ENCODE measurements at places on chromosomes 5 and 9. TPM values are rescaled to one million over a fixed set of nuclear protein-coding genes. Genes with fewer than 3 reads are reported as not detected.
A peak's percentile ranks its signal among the peaks of the same experiment; 100 is the strongest.

Gene TBC1D9B
- total RNA-seq = 220 TPM

Gene ADAMTSL1
- total RNA-seq = 12.3 TPM

DNA sequence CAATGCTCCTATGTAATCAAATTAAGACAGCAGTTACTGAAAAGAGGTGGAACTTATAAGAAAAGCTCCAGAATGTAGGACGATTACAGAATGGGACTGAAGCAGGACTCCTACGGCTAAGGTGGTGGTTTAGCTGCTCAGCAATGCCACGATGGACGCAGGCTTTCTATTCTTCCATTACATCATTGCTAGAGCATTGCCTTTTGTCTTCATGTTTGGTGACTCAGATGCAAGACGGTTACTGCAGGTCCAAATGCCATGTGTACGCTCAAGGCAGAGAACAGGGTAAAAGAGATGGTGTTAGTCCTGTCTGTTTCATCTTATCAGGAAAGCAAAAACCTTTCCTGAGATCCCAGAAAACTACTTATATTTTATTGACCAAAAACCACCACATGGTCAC, 255.1 kb downstream of the ZSWIM6 start:
- no peaks in the 10 kb centered on the region for H3K36me3 ChIP-seq
- no peak overlapping the region for H3K4me3 ChIP-seq
- H3K4me1 ChIP-seq = no peaks in the 10 kb centered on the region
- no peak overlapping the region for H3K27ac ChIP-seq

GRCh38 chr9:97502984-97503861, 1.8 kb downstream of the TMOD1 start:
- H3K27ac ChIP-seq = peak overlapping the region; percentile 91
- H3K4me1 ChIP-seq = peaks cover 33% of the 10 kb centered on the region
- no peaks in the 10 kb centered on the region for H3K27me3 ChIP-seq
- DNase-seq = no peak
- peak overlapping the region; percentile 99 for H3K4me3 ChIP-seq

- no peak overlapping the region for H3K27ac ChIP-seq
- peak overlapping the region; percentile 51 for H3K4me3 ChIP-seq
- H3K27me3 ChIP-seq = no peaks in the 10 kb centered on the region
- H3K4me1 ChIP-seq = no peaks in the 10 kb centered on the region
- H3K36me3 ChIP-seq = peaks cover 2% of the 10 kb centered on the region
- peak; percentile 85 for DNase-seq
Measured at GRCh38 chr9:92097997-92098482, 17.2 kb downstream of the SPTLC1 start.

DNA sequence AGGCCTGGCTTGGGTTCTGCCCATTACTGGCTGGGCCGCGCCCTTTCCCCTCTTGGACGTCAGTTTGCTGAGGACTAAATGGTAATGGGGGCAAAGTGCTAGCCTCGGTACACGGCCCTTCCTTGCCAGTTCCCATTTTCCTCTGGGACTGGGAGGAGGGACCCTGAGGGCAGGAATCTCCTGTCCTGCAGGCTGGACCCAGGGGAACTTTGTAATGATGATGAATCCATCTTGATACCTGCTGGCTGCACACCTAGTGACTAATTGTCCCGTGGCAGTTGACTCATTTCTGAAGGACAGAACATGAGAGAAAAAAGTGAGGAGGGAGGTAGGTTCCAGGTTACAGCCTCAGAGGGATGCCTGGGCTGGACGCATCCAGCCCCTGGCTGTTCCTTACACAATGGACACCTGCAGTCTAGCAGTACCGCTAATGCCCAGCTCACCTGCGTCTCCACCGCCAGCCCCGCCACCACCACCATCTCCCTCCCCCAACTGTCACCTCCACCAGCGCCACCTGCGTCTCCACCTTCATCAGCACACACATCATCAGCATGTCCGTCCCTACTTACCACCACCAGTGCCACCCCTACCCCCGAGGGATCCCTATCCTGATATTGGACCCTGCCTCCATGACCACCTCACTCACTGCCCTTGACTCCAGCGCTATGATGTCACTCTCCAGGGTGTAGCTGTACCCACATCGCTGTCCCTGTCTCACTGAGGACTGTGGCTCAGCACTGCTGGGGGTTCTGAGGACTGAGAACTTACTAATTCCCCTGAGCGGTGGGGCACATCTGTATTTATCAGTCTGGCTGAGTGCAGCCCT, 4.3 kb downstream of the CDHR2 start:
- no peak overlapping the region for H3K27ac ChIP-seq
- no peak for DNase-seq
- H3K36me3 ChIP-seq = no peaks in the 10 kb centered on the region
- no peaks in the 10 kb centered on the region for H3K27me3 ChIP-seq

DNA sequence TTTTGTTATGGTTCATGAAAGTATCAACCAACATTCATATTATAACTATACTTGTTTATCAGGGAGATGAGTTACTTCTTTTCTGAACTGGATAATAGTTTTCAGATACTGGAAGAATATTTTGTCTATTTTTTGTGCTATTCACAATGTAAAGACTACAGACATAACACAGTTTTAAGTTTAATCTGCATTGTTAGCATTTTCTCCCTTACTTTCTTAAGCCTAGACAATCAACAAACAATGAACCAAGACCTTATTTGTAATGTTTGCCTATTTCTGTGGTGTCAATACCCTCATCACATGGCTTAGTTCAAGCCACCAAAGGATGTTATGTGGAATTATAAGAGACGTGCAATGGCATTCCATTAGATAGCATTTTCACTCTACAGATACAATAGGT, 119.5 kb downstream of the CAVIN4 start:
- H3K36me3 ChIP-seq = no peaks in the 10 kb centered on the region
- H3K4me3 ChIP-seq = no peak overlapping the region
- no peak for DNase-seq
- H3K4me1 ChIP-seq = no peaks in the 10 kb centered on the region
- no peak overlapping the region for H3K27ac ChIP-seq

GRCh38 chr5:36447776-36448175, 146.1 kb upstream of the RANBP3L start:
- no peak overlapping the region for H3K4me3 ChIP-seq
- no peak for DNase-seq
- H3K27me3 ChIP-seq = no peaks in the 10 kb centered on the region
- H3K27ac ChIP-seq = no peak overlapping the region
- H3K4me1 ChIP-seq = no peaks in the 10 kb centered on the region

- H3K4me1 ChIP-seq = peaks cover 31% of the 10 kb centered on the region
- no peak for DNase-seq
- H3K4me3 ChIP-seq = peak overlapping the region; percentile 84
- H3K27ac ChIP-seq = peak overlapping the region; percentile 96
- H3K27me3 ChIP-seq = no peaks in the 10 kb centered on the region
Measured at GRCh38 chr9:124869986-124870560, 8.1 kb downstream of the ARPC5L start.

DNA sequence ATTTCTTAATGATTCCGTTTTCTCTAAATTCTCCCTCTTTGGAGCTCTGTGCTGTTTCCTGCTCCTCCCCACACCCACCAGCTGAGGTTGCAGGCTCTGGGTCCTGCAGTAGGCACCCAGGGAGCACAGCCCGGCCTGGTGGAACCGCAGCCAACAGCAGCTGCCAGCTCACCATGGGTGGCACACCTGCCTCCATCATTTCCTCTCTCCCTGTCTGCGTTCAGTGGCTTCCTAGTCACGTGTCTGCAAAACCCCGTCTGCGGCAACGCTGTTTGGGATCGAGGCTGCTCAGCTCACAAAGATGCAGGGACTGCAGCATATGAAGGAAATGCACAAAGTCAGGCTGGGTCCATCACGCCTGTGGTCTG, 367.8 kb downstream of the IRX2 start:
- H3K36me3 ChIP-seq = no peaks in the 10 kb centered on the region
- H3K27ac ChIP-seq = no peak overlapping the region
- DNase-seq = no peak
- H3K4me3 ChIP-seq = no peak overlapping the region

All from ascending aorta (tissue), 2 donors.